ENCODE measurements at places on chromosomes 6 and 20.
A peak's percentile ranks its signal among the peaks of the same experiment; 100 is the strongest.

DNA sequence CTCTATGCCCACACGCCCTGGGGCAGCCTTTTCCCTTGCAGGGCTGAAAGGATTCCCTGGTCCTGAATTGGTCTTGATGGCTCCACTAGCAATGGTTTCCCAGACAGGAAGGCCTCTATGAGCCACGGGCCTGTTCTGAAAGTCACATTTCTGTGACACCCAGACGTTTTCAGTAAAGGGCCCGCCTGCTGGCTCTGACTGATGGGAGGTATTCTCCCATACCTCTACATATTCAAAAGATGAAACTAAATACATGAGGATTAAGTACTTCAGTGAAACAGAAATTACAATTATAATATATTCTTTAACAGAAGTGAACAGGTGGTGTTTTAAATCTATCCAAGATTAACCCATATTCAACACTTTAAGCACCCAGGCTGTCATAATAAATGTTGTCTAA is 629.8 kb downstream of the CDH26 start:
- DNase-seq: no peak

- DNase-seq: peak; percentile 33
Observed at GRCh38 chr20:31698803-31699718, 23.6 kb downstream of the BCL2L1 start.

GRCh38 chr20:35490736-35491181 is 35.4 kb downstream of the CEP250 start:
- DNase-seq: peak; percentile 63

- no peak for DNase-seq
Observed at GRCh38 chr6:156697225-156697830, 79.8 kb upstream of the ARID1B start.

DNA sequence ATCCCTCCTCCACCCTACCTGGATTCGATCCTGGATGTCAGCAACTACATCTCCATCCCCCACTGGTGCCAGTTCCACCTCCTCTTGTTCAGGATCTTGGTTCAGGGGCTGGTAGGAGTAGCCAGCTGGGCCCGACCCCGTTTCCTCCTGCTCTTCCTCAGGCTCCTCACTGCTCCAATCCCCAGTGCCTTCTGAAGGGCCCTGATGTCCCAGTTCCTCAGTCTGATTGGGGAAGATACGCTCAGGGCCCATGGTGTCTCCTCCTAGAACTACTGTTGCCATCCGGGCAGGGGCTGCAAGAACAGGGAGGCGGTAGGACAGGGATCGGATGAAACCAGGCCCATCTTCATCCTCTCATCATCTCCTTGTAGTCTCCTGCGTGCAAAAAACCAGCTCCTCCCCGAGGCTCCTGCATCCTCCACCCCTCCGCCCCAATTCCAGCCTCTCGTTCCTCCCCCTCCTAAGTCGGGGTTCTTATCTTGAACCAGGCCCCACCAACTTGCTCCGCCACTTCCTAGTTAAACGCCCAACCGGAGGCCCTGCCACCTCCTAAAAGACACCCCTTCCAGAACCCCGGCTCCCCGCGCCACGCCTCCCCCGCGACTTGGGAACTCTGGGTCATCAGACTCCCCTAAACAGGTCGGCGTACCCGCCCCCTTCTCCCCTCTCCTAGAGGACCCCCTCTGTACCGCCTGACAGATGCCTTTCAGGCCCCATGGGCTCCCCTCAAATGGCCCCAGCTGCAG is 476 bp downstream of the MEA1 start:
- DNase-seq: no peak

- DNase-seq: no peak
Observed at GRCh38 chr6:88670369-88670768, 293.0 kb downstream of the RNGTT start.

- no peak for DNase-seq
Observed at GRCh38 chr6:22873513-22874136, 304.3 kb downstream of the HDGFL1 start.

DNA sequence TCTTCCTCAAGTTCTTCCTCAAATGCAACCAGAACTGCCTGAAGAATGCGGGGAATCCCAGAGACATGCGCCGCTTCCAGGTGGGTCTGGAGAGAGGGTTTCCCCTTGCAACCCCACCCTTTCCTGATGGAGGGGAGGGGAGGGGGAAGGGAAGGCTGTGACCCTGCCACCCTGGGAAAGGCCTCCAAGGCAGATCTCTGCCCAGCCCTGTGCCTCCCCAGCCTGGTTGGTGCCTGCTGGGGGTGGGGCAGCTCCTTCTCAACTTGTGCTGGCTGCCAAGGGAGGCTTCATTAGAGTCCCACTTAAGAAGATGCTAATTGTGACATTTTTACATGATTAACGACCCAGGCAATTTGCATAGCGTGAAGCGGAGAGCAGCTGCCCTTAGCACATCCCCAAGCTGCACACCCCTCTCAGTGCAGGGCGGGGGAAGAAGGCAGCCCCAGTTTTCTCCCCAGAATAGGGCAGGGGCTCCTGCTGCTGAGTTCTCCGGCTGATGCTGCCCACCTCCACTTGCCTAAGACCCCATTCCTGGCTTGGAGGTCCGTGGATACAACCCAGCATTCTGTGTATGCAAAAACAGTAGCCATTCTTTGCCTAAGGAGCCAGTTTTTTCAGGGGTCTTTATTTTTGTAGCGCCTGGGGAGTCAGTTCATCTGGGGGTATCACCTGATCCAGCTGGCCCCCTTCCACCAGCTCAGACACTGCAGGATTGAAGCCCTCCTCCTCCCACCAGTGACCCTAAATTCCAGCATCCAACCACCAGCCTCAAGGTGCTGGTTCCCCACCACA is 51.7 kb downstream of the CPXM1 start:
- no peak for DNase-seq

GRCh38 chr6:33112148-33112547 is 36.4 kb downstream of the HLA-DPB1 start:
- peak; percentile 16 for DNase-seq

DNA sequence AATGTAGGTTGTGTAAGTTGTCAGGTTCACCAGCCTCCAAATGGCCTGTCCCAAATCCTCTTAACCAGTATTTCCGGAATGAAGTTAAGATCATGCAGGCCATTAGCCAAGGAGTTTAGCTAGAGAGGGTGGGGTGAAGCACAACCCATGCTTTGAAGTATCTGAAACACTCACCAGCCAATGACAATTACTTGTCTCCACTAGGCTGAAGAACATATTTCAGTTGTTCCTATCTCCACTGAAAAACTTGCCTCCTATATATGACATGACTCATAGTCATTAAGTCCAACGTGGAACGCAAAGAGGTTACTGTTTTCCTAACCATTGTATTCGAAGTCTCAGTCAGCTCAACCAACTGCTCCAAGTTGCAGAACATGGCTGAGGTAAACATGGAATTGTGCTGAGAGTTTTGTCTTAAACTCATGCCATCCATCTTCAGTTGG is 37.4 kb upstream of the TNFAIP3 start:
- DNase-seq: no peak

- DNase-seq: no peak
Observed at GRCh38 chr6:56808871-56809359, 146.0 kb upstream of the BEND6 start.

- DNase-seq: no peak
Observed at GRCh38 chr6:57254055-57254717, 32.1 kb upstream of the RAB23 start.

GRCh38 chr6:158907931-158908330 is 88.8 kb upstream of the EZR start:
- DNase-seq: no peak

- peak; percentile 19 for DNase-seq
Observed at GRCh38 chr6:137025786-137026730, 18.7 kb downstream of the IL20RA start.

DNA sequence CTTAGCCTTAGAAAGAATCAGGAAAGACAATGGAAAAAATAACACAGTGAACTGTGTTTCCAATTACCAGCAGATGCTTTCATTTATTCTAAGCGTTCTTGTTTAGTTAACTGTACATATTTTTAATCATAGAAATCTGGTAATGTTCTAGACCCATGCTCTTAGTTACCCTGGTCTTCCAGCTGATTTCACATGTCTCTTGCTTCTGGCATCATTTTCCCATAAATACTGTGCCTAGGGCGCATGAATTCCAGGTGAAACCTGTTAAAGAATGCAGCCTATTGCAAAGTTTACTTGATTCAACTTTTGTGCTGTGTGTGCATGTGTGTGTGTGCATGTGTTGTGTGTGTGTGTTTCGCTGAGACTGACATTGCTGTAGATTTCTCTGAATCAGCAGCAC is 178.6 kb downstream of the PDE7B start:
- DNase-seq: no peak

DNA sequence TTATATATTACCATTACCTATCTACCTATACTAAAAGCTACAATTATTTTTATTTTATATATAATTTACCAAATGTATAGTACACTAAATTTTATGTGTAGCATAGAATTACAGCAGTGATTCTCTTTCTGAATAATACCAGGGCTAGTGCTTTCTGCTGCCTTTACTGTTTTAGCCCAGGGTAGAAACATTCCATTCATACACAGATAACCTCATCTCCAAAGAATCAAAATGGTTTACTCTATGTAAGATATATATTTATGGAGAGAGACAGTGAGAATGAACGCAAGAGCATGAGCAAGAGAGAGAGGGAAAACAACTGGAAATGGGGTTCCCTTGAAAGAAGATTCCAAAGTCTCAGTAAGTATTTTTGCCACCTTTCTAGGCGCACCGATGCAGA is 56.3 kb upstream of the ATXN1 start:
- DNase-seq: no peak

GRCh38 chr20:50215926-50216325 is 25.3 kb downstream of the CEBPB start:
- no peak for DNase-seq

DNA sequence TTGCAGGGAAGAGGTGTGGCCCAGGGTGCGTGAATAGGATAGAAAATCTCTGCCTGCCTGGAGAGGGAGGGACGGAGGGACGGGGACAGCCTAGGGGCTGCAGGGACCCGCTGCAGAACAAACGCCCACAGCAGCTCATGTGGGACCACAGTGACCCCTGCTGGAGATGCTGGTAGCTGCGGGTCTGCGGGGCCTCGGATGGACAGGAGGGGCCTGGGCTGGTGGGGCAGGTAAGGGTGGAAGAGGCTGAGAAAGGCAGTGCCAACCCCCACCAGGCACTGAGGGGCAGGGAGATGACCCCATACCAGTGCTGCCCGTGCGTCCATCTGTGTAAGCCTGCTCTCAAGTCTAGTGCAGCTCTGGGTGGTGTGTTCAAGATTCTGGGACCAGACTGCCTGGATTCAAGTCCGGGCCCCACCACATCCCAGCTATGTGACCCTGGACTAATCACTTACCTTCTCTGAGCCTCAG is 39.4 kb downstream of the KIAA1755 start:
- DNase-seq: peak; percentile 51

DNA sequence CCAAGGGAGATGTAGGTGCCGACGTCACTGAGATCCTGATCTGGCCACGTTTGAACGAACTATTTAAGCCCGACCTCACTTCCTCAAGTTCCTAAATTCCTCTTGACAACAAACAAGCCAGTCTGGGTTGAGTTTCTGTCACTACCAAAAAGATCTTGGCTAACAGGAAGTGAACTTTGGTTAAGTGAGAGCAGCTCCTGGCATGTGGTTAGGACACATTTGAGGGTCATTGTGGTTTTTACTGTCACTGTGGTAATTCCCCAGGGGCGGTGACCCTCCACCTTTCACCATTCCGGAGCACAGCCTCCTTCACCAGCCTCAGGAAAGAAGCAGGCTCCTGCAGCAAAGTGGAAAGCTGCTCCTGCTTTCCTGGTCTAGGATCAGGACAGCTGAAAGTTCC is 43.1 kb upstream of the ZNF831 start:
- peak; percentile 14 for DNase-seq

DNA sequence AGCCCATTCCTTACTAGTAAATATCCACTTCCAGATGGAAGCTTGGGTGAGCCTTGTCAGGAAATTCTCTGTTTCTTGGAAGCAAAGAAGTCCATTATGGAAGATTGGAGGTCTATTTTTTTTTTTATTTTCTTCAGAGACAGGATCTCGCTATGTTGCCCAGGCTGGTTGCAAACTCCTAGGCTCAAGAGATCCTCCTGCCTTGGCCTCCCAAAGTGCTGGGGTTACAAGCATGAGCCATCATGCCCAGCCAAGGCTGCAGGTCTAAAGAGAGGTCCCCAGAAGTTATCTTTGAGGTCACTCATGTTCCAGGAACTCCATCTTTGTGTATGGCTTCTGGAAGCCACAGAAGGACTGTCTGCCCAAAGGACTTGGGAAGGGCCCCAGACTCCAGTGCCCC is 255.3 kb downstream of the LY86 start:
- DNase-seq: no peak

GRCh38 chr6:36493859-36494258 is 51.1 kb downstream of the KCTD20 start:
- DNase-seq: no peak

DNA sequence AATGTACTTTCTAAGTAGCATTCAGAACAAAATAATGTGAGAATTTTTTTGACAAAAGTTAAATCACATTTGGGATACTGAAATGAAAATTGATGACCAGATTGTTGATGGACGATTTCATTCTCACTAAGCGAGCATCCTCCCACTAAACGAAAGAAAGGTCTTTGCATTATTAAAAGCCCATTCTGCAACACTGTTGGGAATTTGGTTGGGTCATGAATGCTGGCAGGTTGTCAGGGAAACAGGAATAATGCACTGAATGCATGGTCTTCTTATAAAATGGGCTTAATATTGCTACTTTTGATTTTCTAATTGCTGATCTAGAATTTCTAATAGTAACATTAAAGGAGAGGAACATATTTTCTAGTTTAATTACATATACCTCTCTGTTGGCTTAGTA is 229.8 kb downstream of the NKAIN2 start:
- DNase-seq: no peak

DNA sequence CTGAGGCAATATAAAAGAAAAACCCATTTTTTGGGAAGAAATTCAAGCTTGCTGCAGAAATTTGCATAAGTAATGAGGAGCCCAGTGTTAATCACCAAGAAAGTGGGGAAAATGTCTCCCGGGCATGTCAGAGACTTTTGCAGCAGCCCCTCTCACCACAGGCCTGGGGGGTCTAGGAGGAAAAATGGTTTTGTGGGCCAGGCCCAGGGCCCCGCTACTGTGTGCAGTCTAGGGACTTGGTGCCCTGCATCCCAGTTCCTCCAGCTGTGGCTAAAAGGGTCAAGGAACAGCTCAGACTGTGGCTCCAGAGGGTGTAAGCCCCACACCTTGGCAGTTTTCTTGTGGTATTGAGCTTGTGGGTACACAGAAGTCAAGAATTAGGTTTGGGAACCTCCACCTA is 209.7 kb downstream of the HDGFL1 start:
- DNase-seq: no peak

DNA sequence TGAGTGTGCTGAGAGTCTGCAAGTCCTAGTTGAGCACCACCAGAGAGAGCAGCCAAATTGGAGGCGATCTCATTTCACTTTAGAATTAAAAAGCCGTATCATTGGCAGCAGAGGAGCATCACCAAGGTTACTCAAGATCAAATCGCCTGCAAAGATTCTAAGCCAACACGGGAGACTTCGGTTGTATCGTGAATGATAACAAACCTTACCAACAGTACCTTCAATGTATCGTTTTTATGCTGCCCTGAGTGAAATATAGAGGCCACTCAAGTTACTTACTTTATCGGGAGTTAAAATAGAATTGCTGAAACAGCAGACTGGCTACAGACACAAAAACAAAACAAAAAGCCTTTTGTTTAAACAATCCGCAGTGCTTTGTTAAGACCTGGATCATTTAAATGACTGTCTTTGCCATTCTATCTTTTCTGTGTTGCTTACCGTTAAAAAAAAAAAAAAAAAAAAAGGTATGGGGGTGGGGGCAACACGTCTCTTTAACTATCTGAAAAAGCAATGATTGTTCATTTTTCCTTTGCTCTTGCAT is 14.2 kb downstream of the NHSL1 start:
- DNase-seq: no peak

Data from T-helper 2 cell treated with Interferon-gamma antibody and Interleukin-4, amounts not matched to agents 5 μg/mL and 100 μg/mL, for 36 hours (primary cell).